Activated effector memory CD4-positive, alpha-beta T cell treated with Interleukin-2 at 50 U/mL for 16 hours (primary cell): ENCODE measurements at places on chromosomes 4 and X.

- DNase-seq, result no peak
Observed at GRCh38 chr4:6332042-6332668, 62.5 kb downstream of the WFS1 start.

- peak; percentile 25 for DNase-seq
Observed at GRCh38 chrX:9530848-9531274, 66.0 kb downstream of the TBL1X start.

GRCh38 chr4:141900856-141901255, 264.5 kb downstream of the IL15 start:
- no peak for DNase-seq

DNA sequence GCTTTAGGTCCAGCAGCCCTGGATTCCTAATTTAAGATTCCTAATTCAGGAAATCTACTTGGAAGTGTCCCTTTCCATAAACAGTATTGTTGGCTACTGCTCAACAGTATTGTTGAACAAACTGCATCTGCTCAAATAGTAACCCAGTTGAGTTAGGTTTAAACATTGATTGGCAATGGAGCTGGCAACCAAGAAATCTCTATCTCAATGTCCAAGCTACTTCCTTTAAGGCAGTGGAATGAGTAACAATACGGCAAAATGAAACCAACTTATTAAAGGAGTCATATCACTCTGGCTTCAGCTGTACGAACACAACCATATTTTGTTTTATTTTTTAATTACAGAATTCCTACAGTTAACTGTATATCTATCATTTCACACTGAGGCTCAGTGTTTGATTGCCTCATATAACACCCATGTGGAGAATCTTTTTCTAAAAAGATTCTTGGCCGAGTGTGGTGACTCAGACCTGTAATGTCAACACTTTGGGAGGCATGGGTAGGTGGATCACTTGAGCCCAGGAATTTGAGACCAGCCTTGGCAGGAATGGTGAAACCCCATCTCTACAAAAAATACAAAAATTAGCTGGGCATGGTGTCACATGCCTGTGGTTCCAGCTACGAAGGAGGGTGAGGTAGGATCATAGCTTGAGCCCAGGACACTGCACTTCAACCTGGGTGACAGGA, 71.7 kb upstream of the IL13RA1 start:
- DNase-seq, result no peak

DNA sequence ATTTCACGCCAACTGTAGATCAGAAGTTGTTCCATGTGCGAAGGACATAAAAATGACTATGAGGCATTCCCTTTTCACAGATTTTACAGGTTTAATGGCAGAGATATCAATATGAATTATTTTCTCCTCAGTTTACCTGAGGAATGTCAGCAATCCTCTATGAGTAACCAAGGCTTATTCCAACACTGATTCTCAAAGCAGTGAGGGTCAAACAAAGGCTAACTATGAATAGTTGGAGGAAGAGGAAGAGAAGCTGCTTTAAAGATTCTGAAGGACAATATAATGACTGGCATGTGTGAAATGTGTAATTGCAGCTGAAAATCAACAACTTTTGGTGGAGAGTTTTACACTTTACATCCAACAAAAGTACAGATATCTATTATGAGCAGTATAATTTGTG, 29.1 kb downstream of the NAF1 start:
- DNase-seq, result no peak

GRCh38 chr4:78937837-78938236, 1.4 kb downstream of the PAQR3 start:
- DNase-seq, result no peak

DNA sequence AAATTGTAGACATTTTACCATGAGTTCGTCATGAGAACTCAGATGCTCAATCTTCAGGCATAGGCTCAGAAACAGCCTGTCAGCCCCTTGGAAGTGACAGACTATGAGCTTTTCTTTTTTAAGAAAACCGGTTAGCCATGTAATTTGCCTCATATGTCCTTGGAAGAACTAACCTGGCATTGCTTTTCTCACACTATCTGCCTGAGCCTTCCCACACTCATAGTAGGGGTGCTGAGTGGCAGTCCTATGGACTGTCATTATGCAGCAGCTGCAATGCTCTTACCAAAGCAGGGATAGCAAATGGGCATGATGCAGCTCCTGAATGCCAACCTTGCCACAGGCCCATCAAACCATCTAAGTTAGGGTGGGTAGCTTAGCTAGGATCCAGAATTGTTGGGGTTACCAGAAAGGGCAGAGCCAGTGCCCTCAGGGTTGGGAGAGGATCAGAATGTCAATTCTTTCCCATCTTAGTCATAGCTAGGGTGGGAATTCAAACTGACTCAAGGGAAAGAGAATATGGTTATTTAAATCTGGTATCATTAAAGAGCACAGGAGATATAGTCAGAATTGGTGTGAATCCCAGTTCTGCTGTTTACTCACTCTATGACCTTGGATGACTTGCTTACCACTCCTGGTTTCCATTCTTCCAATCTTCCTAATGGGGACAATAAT, 230.6 kb upstream of the CPEB2 start:
- DNase-seq, result no peak

GRCh38 chr4:168551945-168552695, 55.3 kb downstream of the PALLD start:
- no peak for DNase-seq

DNA sequence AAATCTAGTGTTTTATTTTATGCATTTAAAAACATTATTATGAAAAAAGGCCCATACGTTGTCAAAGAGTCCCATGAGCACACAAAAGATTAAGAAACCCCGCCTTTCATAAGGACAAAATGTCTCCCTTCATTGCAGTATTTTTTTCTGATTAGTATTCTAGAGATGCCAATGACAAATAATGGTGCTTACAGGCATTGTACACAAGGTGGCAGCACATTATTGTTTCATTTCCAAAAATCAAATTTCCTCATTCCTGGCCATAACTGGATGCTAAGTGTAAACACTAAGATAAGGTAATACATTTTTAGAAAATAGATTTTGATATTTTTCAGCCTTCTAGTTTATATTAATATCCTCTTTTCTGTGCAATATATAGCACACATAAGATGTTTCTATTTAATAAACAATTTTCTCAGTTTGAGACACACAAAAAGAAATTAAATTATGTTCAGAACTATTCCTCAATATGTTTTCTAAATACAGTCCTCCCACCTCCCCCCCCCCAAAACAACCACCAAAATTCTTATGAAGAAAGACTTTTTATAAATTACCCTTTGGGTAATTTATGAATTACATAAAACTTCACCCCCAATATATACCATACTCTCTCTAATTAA, 47.7 kb downstream of the TIGD2 start:
- no peak for DNase-seq

GRCh38 chrX:46791927-46792809, 33.2 kb upstream of the SLC9A7 start:
- no peak for DNase-seq

- no peak for DNase-seq
Observed at GRCh38 chr4:23903859-23904438, 14.1 kb upstream of the PPARGC1A start.
